Epithelial cell of proximal tubule (primary cell): ENCODE measurements at places on chromosomes 13 and 19. TPM values are rescaled to one million over a fixed set of nuclear protein-coding genes. Genes with fewer than 3 reads are reported as not detected.

GRCh38 chr13:30158774-30159445 lies 148.4 kb downstream of the KATNAL1 start:
- DNase-seq = peak; percentile 48

DNA sequence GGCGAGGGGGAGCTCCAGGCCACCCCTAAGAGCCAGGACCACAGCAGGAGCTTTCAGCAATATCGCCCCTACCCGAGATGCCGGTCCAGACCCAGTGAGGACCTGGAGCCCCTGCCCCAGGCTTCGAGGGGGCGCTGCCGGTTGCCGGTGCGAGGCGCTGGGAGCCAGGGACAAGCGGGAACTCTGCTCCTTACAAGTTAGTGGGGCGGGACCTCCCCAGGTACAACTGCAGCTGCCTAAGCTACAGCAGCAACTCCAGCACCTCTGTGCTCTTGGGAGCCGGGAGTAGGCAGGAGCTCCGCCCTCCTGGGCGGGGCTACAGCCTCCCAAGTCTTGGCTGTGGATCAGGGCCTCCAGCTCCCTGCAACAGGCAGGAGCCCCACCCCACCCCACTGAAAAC lies 15.2 kb upstream of the TSC22D1 start:
- no peak for DNase-seq

GRCh38 chr19:33505148-33505547 lies 16.4 kb downstream of the PEPD start:
- DNase-seq = no peak

GRCh38 chr19:56969156-56969555 lies 128.6 kb upstream of the PEG3 start:
- DNase-seq = no peak

The OR7D2 gene
- under 0.01 and 0.12 TPM in 2 replicates for total RNA-seq

The UBE2L5 gene
- total RNA-seq = not detected in 2 replicates

The FBXO17 gene
- total RNA-seq = 21.6 and 40.4 TPM in 2 replicates
